ENCODE measurements at places on chromosomes 11 and 22.

GRCh38 chr11:123143921-123144320, 51.1 kb downstream of the CLMP start:
- DNase-seq = no peak

- DNase-seq = no peak
Measured at GRCh38 chr11:119663279-119663678, 65.7 kb downstream of the NECTIN1 start.

- DNase-seq = peak; percentile 18
Measured at GRCh38 chr22:35204807-35205775, 52.2 kb upstream of the HMGXB4 start.

GRCh38 chr11:118046051-118046963, 30.6 kb upstream of the TMPRSS4 start:
- DNase-seq = no peak

DNA sequence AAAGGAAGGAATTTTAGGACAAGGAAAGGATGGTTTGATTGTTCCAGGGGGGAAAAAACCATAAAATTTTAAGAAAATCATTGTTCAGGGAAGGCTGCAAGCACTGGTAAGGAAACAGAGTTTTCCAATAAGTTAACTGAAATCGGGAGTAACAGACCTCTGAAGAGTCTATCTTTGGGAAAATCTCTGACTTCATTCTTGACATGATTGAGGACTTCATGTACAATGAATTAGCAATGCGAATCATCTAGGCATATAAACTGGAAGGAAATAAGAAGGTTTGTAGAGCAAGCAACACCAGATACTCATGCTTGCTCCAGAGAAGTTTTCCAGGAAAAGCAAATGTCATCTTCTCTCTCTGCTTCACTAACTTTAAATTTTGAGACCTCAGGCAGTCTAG, 18.5 kb downstream of the APLP2 start:
- no peak for DNase-seq

DNA sequence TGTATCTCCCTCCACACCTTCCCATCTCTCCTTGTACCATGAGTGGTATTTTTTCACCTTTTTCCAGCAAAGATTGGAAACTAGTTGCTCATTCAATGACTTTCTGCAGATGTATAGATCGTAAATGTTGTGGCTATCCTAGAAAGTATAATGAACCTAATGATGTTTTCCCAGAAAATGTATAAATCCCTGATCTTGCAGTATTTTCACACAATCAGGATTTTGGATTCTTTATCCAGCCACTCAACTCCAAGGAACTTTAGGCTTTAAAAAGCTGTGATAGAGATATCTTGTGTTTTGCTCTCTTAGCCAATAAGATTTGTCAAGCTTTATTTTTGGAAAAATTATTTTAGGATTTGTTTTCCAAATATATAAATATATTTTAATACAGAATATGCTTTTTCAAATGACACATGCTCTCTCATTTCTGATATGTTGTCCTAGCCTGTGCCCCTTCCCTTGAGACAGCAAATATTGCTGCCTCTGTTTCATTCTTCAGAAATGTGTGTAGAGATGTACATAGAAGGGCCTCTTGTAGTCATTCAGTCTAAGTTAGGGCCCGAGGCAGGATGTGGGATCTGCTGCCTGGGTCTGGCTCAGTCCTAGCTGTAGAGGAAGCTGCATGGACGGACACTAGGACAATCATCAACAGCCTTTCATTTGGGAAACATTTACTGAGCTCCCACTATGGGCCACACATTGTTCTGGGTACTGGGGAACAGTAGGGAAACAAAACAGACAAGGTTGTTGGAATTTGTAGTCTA, 62.4 kb downstream of the NAV2 start:
- DNase-seq = no peak

All from right renal pelvis (tissue), 4 donors.